ENCODE measurements at places on chromosomes 3 and 15. TPM values are rescaled to one million over a fixed set of nuclear protein-coding genes. Genes with fewer than 3 reads are reported as not detected.

DNA sequence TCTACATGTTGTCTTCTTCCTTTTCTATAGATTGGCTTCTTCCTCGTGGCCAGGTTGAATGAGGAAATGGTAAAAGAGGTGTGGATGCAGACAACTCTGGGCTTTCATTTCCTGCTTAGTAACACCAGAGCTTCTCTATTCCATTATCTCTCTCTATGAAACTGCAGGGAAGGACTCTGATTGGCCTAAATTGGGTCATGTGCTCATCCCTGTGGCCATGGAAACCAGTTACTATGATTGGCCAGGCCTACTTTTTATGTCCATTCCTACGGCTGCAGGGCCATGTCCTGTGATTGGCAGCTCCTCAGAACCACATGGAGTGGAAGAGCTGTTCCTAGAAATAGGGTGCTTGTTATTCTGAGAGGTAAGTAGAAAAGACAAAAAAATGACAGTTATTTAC, 486.9 kb upstream of the ADAMTS9 start:
- no peaks in the 10 kb centered on the region for H3K4me1 ChIP-seq
- no peak for DNase-seq
- no peaks in the 10 kb centered on the region for H3K27me3 ChIP-seq
- no peaks in the 10 kb centered on the region for H3K36me3 ChIP-seq

- peaks cover 90% of the 10 kb centered on the region for H3K4me1 ChIP-seq
- no peak for DNase-seq
- peak overlapping the region; percentile 97 for H3K27ac ChIP-seq
- no peaks in the 10 kb centered on the region for H3K27me3 ChIP-seq
These were observed 70.4 kb downstream of the CBLB start for GRCh38 chr3:105798381-105798934.

DNA sequence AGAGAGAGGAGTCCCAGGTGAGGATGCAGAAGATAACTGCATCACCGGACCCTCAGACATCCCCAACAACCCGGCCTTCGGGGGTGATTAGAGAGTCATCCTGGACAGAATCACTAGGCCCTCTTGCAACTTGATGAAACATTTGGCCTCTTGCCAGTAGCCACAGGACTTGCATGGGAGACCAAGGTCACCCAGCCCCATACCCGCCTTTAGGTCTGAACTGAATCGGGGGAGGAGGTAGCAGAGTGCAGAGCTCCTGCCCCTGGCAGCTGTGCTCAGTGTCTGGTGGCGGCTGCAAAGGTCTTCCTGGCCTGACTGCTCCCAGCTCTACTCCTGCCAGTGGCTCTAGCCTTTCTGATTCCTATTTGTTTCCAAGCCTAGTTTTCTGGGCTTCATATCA, 12.4 kb downstream of the PIF1 start:
- H3K36me3 ChIP-seq = peaks cover 3% of the 10 kb centered on the region
- no peak overlapping the region for H3K4me3 ChIP-seq
- H3K27ac ChIP-seq = no peak overlapping the region
- no peaks in the 10 kb centered on the region for H3K27me3 ChIP-seq

DNA sequence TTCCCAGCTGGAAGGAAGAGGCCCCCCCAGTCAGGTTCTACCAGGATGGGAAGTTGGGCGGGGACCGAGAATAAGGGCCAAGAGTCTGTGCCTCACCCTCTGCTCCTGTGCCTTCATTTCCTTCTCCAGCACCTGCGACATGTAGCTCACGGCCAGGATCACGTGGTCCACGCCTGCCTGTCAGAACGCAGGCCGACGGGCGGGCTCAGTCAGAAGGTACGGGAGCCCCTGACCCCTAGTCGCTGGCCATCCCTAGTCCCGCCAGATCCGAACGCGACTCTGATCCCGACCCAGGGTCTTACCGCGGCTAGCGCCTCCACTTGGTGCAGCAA, 489 bp downstream of the GMPPB start:
- H3K27me3 ChIP-seq = no peaks in the 10 kb centered on the region
- peak overlapping the region; percentile 92 for H3K4me3 ChIP-seq
- H3K36me3 ChIP-seq = no peaks in the 10 kb centered on the region
- H3K27ac ChIP-seq = peak overlapping the region; percentile 91

- no peaks in the 10 kb centered on the region for H3K4me1 ChIP-seq
These were observed 257.4 kb downstream of the SQOR start for GRCh38 chr15:45892182-45892581.

Gene CD276
- 0.67 TPM for total RNA-seq

Gene MBNL1
- total RNA-seq = 299 TPM

Gene PP2D1
- total RNA-seq = not detected

- no peak overlapping the region for H3K4me3 ChIP-seq
- H3K27me3 ChIP-seq = no peaks in the 10 kb centered on the region
- H3K36me3 ChIP-seq = no peaks in the 10 kb centered on the region
- H3K4me1 ChIP-seq = peaks cover 19% of the 10 kb centered on the region
- DNase-seq = no peak
These were observed 14.0 kb downstream of the ABHD6 start for GRCh38 chr3:58251631-58252035.

- H3K27ac ChIP-seq = no peak overlapping the region
- DNase-seq = no peak
- H3K4me1 ChIP-seq = no peaks in the 10 kb centered on the region
- no peak overlapping the region for H3K4me3 ChIP-seq
- H3K36me3 ChIP-seq = no peaks in the 10 kb centered on the region
These were observed 78.6 kb downstream of the ADAMTS7 start for GRCh38 chr15:78732634-78733033.

- DNase-seq = peak; percentile 31
- no peaks in the 10 kb centered on the region for H3K4me1 ChIP-seq
- peaks cover 6% of the 10 kb centered on the region for H3K27me3 ChIP-seq
- H3K27ac ChIP-seq = no peak overlapping the region
- no peaks in the 10 kb centered on the region for H3K36me3 ChIP-seq
- no peak overlapping the region for H3K4me3 ChIP-seq
These were observed 25.3 kb downstream of the ADGRG7 start for GRCh38 chr3:100634493-100635272.

GRCh38 chr3:12648384-12648959, 15.4 kb downstream of the RAF1 start:
- H3K4me1 ChIP-seq = peaks cover 61% of the 10 kb centered on the region
- no peak overlapping the region for H3K4me3 ChIP-seq
- H3K27ac ChIP-seq = no peak overlapping the region
- no peak for DNase-seq
- peaks cover 3% of the 10 kb centered on the region for H3K36me3 ChIP-seq

DNA sequence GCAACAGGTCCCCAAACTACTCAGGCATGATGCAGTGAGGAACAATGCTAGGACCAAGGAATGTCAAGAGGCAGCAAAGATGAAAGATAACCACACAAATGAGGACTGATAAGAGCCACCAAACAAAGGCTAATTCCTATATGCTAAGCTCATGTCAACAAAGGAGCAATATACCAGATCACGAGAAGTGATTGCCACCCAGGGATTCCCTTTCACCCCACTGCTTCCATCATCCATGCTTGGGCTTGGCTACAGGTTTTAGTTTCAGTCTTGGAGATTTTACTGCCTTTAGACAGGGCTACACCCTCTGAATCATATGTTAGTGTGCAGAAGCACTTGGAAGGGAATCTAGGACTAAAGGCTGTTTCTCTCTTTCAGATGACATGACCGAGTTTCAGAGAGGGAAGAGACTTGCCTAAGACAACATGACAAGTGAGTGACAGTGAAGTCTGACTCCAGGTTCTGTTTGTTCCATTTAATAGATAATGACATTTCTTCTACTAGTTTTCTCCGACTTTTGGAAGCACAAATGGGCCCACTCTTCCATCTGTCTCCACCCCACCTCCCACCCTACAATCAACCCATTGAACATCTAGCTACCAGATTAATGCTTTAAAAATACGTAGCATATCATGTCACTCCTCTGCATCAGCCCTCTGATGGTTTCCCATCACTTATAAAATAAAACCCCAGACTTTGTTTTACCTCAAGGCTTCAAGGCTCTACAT, 173.5 kb upstream of the LRRN1 start:
- H3K4me1 ChIP-seq = no peaks in the 10 kb centered on the region
- H3K27me3 ChIP-seq = no peaks in the 10 kb centered on the region
- DNase-seq = no peak
- no peak overlapping the region for H3K27ac ChIP-seq
- no peak overlapping the region for H3K4me3 ChIP-seq

DNA sequence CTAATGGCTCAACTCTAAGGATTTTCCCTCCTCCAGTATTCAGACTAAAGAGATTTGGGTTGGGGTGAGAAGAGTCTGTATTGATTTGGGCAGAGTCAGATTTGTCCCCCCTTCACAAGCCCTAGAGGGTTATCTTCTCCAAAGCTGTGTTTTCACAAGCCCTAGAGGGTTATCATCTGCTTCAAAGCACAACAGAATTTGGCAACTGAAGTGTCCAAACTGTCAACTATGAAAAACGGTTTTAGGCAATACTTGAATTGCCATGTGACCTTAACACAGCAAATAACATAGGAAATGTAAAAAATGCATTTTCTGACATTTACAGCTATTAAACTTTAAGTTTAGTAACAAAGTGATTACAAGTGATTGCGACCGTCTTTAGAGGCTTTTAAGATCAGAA, 119.9 kb downstream of the IMPG2 start:
- H3K4me3 ChIP-seq = no peak overlapping the region
- peaks cover 49% of the 10 kb centered on the region for H3K27me3 ChIP-seq
- H3K36me3 ChIP-seq = no peaks in the 10 kb centered on the region
- DNase-seq = no peak
- peaks cover 9% of the 10 kb centered on the region for H3K4me1 ChIP-seq

Gene ILDR1
- 0.31 TPM for total RNA-seq

DNA sequence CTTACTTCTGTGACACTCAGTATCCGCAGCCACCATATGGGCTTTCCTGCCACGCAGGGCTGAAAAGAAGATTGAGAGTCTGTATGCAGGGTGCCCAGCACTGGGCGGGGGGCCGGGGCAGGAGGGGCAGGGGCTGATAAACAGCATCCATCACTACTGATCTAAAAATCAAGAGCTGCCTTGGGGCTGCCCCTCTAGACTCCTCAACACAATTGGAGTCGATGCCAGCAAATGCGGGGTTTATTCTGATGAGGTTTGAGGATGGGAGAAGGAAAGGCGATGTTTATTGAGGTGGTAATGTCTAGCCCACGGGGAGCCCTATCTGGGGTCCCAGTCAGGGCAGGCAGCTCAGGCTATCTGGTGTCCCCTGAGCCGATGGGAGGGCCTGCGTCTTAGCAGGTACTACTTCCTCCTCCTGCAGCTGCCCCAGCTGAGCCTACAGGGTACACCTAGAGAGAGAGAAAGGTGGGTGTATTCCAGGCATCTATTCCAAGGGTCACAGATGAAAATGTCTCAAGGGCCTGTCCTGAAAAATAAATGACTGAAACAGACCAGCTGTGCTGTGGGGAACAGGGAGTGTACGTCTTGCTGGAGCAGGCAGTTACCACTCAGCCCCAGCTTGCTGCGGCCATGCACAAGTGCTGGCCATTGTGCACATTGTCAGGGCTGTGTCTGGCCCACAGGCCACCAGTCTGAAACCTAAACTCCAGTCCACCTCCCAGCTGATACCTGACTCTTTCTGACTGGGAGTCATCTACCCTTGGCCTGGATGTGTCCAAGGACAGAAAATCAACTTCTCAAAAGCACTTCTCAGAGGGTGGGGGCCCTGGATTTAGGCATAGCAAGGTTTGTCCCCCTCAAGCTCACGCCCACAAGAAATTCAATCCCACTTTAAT, 19.5 kb downstream of the ISG20 start:
- H3K36me3 ChIP-seq = no peaks in the 10 kb centered on the region
- H3K4me1 ChIP-seq = peaks cover 56% of the 10 kb centered on the region
- no peak overlapping the region for H3K4me3 ChIP-seq
- H3K27me3 ChIP-seq = no peaks in the 10 kb centered on the region

GRCh38 chr15:39692356-39693327, 90.0 kb downstream of the FSIP1 start:
- no peak overlapping the region for H3K4me3 ChIP-seq
- peaks cover 6% of the 10 kb centered on the region for H3K4me1 ChIP-seq
- peaks cover 9% of the 10 kb centered on the region for H3K27me3 ChIP-seq
- no peak for DNase-seq

DNA sequence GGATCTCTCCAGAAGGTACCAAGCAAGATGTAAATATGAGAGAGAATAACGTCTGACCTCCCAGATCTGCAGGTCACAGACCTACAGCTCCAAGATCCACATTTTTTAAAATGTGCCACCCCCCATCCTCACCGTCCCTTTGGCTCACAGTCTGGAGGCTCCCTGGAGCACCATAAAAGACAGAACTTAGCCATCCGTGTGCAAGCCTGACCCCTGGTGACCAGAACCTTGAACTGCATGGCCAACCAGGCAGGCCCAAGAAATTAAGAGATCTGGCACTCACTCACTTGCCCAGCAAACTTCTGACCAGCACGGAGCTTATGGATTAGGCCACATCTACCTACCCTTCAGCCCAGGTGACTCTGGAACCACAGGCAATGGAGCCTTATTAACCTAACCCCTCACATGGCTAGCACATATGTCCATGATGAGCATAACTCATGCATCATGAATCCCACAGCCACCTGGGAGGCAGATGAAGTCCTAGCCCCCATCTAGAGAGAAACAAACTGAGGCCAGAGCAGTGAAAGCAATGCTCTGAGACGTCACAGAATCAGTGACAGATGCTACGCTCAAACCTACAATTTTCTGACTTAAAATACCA, 275.3 kb downstream of the UACA start:
- H3K36me3 ChIP-seq = peaks cover 4% of the 10 kb centered on the region
- peak; percentile 79 for DNase-seq
- H3K27me3 ChIP-seq = peaks cover 49% of the 10 kb centered on the region
- no peak overlapping the region for H3K27ac ChIP-seq
- H3K4me3 ChIP-seq = no peak overlapping the region

Gene PEX11A
- total RNA-seq = 4.0 TPM

DNA sequence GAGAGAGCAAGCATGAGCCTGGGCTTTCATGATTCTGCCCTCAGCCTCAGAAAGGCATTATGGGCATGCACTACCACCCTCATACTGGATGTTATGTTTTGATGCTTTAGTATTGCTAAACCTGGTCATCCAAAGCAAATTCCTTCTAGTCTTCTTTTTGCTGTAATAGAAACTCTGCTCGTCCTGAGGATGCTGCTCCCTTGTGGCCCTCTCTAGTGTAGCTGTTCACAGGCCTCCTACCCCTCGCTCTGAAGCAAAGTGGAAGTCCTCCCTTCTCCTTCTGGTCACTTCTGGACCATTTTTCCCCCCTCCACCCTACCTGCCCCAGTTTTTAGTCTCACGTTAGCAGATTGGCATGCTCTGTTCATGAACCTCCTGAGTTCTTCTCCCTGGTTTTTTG, 22.9 kb upstream of the CCNL1 start:
- H3K4me1 ChIP-seq = peaks cover under 1% of the 10 kb centered on the region
- no peak overlapping the region for H3K4me3 ChIP-seq
- H3K27ac ChIP-seq = no peak overlapping the region
- DNase-seq = no peak
- no peaks in the 10 kb centered on the region for H3K27me3 ChIP-seq

GRCh38 chr3:20141851-20142250, 44.2 kb downstream of the SGO1 start:
- H3K4me3 ChIP-seq = no peak overlapping the region
- H3K27ac ChIP-seq = no peak overlapping the region
- H3K4me1 ChIP-seq = no peaks in the 10 kb centered on the region
- no peak for DNase-seq
- no peaks in the 10 kb centered on the region for H3K27me3 ChIP-seq
- H3K36me3 ChIP-seq = peaks cover 12% of the 10 kb centered on the region

Gene PLA2G4E
- not detected for total RNA-seq

GRCh38 chr3:86104154-86104553, 886.8 kb downstream of the VGLL3 start:
- DNase-seq = no peak
- no peaks in the 10 kb centered on the region for H3K27me3 ChIP-seq
- H3K27ac ChIP-seq = no peak overlapping the region
- no peaks in the 10 kb centered on the region for H3K36me3 ChIP-seq
- no peaks in the 10 kb centered on the region for H3K4me1 ChIP-seq
